ENCODE measurements at places on chromosomes 13 and 19.

DNA sequence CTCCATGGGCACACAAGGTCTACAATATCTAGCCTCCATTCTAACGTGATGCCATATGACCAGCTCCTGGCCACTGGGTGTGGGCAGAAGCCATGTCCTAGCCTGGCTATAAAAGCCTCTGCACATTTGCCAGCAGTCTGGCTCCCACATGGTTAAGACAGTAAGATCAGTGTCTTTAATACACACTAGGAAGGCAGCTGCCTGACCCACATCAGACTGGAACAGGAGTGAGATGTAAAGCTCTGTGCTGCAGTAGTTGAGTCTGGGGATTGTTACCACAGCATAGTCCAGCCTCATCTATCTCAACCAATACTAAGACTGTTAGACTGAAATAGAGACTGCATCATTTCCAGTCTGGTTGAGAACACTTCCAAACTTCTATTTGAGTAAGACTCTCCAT is 533.1 kb downstream of the IRS2 start:
- DNase-seq = no peak

GRCh38 chr19:19651076-19651475 is 7.6 kb upstream of the GMIP start:
- DNase-seq = no peak

GRCh38 chr19:2549701-2550191 is 73.8 kb downstream of the GADD45B start:
- no peak for DNase-seq

GRCh38 chr13:23450340-23451046 is 17.0 kb upstream of the SACS start:
- no peak for DNase-seq

GRCh38 chr19:48443256-48443655 is 2.5 kb upstream of the GRWD1 start:
- DNase-seq = no peak

DNA sequence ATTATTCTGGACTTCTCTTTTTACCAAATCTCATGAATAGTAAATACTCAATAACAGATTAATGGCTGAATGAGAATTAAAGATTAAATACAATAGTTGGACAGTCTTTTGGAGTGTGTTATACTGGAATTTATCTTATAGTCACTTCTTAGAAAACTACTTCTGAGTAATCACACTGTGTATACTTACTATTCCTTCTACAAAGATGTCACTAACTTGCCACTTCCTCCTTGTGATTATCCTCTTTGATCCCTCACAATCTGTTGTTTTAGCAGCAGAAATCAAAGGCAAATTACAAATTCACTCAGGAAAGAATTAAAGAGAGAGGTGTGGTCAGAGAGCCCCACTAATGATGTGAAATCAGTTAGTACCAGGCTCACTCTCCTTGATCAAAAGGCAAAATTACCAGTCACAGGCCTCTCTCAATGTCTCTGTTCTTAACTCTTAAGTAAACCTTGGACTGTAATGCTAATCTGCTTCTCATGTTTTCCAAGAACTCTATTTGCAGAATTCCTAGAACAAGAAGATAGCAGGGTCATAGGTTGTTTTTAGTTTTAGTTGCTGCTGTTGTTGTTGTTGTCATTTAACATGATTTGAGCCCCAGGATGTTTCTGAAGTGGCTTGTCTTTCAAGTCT is 37.3 kb upstream of the FNDC3A start:
- DNase-seq = no peak

DNA sequence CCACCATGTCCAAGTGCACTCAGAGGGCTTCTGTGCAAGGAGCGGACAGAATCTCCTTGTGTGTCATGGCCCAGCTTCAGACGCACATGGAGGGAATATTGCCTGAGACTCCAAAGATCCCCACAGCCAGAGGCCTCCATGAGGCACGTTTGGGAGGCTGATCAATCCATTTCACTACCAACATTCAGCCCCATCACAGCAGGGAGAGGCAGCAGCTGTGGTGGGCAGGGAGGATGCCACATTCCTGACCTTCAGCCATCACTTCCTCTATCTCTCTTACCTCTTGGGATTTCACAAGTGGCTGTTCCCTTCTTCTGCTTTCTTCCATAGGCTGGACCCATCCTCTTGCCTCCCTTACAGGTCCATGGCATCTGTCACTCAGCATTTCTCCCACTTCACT is 82.4 kb upstream of the MBNL2 start:
- no peak for DNase-seq

DNA sequence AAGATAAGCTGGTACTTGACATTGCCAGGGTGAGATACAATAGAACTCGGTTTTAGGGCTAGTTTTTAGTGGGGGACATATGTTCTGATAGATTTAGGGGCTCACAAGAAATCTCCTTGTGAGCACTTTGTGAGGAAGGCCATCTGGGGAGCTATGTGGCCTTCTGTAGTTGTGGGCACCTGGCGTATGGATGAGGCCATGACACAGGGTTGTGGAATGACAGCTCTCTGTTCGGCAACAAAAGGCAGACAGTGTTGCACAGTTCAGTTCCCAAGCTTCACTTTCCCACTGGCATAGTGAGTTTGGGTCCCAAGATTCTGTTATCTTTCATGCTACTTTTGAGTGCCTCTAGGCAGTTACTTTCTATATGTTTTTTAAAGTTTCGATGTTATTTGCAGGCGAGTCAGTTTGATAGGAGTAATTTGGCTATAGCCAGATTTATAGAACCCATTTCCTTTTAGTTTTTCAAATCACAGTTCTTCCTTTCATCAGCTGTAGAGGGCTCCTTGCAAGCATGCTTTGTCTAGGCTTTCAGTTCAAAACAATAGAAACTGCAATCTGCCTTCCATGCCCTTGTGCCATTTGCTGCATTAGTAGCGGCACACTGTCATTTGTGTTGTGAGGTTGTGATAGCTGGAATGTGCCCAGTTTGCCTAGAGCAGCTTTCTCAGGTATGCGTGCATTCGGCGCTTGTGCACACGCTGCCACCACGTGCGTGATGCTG is 70.6 kb upstream of the TEX29 start:
- DNase-seq = no peak

GRCh38 chr19:58409010-58409790 is 751 bp downstream of the ZNF584 start:
- no peak for DNase-seq

Measured in stimulated activated CD8-positive, alpha-beta memory T cell treated with anti-CD3 and anti-CD28 coated beads, Interleukin-7, amount 100 ng/mL, for 1 hour (primary cell).